GM03348 (cell line): ENCODE measurements at places on chromosomes 2 and 18.

DNA sequence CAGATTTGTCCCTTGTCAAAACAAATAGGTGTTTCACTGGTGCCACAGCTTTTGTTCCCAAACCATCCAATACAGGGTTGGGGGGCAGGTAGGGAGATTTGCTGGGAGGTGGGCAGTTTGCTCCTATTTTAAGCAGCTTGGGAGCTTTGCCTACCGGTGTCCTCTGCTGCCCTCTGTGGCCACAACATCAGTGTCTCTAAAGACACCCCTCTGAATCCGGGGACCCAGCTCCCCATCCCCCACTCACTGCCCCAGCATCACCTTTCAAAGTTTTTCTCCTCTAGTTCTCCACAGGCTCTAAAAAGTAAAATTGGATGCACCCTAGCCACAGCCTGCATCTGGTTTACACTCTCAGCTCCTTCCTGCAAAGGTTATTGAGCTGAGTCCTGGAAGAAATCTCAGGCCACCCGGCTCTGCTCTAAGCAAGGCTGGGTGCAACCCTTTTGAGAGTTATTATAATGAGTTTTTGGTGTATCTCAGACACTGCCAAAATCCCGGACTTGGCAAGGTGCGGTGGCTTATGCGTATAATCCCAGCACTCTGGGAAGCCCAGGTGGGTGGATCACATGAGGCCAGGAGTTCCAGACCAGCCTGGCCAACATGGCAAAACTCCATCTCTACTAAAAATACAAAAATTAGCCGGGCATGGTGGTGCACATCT is 2.9 kb upstream of the EPAS1 start:
- peak; percentile 48 for DNase-seq

GRCh38 chr18:46008531-46008930 is 41.4 kb upstream of the EPG5 start:
- DNase-seq, result no peak

DNA sequence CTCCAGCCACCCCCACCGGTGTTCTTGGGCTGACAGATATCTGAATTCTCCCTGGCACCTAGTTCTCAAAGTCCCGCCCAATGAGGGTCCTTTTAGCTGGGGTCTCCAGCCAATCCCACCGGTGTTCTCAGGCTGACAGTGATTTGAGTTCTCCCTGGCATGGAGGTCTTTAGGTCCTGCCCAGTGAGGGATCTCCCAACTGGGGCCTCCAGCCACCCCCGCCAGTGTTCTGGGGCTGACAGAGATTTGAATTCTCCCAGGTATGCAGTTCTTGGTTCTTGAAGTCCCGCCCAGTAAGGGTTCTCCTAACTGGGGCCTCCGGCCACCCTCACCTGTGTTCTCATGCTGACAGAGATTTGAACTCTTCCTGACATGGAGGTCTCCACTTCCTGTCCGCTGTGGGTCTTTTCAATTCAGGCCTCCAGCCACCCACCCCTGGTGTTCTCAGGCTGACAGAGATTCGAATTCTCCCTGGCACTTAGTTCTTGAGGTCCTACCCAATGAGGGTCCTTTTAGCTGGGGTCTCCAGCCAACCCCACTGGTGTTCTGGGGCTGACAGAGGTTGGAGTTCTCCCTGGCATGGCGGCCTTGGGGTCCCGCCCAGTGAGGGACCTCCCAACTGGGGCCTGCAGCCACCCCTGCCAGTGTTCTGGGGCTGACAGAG is 154.6 kb downstream of the ANKRD36 start:
- no peak for DNase-seq

DNA sequence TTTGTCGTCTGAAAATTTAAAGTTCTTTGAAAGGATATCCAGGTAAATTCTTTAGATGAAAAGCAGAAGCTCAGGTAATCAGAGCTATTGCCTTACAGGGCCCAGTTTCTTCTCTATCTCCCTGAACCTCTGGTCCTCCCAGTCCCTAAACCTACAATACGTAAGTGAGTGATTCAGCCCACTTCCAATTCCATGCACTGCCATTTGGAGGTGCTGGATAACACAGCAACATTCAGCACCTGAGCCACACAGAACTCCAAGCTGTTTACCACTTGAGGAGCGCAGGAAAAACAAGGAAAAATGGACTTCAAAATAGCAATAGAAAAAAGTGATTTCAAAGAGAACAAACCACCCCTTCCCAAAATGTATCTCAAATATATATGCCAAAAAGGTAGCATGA is 105.0 kb upstream of the DNAJC10 start:
- DNase-seq, result no peak

DNA sequence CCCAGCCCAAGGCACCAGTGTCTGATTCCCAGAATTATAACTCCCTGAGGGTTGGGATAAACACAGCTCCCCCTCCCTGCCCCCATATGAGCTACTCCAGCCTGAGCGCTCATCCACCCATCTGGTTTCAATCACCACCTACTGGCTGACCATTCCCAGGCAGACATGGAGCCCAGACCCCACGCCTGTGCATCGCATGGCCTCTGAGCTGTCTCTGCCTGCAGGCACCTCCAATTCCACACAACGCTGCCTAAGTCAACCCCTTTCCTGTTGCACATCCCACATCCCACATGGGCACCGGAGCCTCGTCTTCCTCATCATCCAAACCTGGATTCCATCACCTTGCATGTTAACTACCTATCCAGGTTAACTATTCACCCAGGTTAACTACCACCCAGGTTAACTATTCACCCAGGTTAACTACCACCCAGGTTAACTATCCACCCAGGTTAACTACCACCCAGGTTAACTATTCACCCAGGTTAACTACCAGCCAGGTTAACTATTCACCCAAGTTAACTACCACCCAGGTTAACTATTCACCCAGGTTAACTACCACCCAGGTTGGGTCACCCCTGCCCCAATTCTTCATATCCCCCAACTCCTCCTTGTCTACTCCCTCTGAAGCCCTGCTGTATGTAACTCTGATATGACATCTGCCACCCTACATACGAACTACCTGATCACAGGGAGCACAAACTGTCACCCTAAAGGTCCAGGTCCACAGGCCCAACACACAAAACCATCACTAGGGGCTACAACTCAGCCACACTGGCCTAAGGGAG is 47.8 kb downstream of the TEX51 start:
- no peak for DNase-seq

DNA sequence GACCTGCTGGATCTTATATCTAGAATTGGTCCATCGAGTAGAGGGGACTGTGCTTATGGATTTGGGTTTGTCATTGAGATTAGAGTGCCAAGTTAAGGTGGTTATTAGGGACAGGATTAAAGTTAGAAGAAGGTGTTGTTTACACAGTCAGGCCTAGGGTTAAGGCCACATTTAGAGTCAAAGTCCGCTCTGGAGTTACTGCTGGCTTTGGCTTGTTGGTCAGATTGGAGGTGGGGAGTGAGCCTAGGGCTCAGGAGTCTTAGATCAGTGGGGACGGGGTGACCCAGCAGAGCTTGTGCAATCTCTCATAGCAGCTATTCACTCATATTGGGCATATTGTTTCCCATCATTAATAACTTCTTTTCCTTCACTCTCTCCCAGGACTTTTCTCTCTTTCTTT is 13.5 kb upstream of the EPAS1 start:
- no peak for DNase-seq

DNA sequence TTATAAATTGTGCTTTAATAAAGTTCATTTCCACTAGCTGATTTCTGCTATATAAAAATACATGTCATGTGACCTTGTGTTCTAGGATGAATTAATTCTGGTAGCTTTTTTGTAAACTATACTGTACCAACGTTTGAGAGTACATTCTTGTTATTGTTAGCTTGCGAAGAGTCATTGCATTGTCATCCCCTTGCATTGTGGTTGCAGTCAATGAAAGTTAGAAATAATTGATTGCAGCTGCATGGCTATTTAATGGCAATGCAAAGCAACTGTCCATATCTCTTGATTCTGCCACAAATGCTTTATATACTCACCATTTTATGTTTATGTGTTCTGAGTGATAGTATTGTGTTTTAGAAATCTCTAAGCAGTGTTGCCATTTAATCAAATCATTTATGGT is 91.6 kb downstream of the ZNF407 start:
- DNase-seq, result peak; percentile 36

- DNase-seq, result no peak
Measured at GRCh38 chr2:64489081-64489751, 34.9 kb upstream of the AFTPH start.

- DNase-seq, result no peak
Measured at GRCh38 chr2:215365184-215365658, 53.4 kb downstream of the ATIC start.

GRCh38 chr2:43531251-43531650 is 64.6 kb downstream of the THADA start:
- no peak for DNase-seq

DNA sequence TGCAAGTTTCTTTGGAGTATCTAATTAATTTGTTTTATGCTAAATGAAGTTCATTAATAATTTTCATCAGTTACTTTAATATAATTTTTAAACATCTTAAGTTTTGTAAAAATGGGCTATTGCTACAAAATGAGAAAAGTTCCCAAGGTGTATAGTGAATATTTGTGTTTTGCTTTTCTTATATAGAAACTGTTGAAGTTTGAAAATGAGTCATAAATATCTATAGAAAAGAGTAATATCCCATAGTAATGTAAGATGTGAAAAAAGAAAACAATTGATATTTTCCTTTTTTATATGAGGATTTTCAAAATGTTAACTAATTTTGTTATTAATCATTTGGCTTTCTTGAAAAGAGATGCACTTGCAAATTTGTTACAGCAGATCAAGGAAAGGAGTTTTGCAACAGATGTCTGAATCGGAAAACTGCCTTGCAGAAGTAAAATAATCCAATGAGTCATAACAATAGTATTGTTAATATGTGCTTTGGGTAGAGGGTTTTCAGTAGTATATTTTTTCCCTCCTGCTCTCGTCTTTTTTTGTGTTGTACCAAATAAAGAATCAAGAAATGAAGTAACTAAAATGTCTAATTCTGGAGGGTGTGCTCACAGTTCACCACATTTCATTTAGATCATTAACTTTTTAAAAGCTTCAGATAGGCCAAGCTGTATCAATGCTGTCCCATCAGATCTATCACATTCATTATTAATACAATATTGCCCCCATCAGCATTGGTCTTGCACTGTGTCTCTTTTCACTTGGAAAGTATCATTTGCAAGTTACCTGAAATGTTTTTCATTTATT is 15.5 kb downstream of the DUSP19 start:
- DNase-seq, result peak; percentile 66

GRCh38 chr2:105005181-105005951 is 32.5 kb upstream of the MRPS9 start:
- no peak for DNase-seq

DNA sequence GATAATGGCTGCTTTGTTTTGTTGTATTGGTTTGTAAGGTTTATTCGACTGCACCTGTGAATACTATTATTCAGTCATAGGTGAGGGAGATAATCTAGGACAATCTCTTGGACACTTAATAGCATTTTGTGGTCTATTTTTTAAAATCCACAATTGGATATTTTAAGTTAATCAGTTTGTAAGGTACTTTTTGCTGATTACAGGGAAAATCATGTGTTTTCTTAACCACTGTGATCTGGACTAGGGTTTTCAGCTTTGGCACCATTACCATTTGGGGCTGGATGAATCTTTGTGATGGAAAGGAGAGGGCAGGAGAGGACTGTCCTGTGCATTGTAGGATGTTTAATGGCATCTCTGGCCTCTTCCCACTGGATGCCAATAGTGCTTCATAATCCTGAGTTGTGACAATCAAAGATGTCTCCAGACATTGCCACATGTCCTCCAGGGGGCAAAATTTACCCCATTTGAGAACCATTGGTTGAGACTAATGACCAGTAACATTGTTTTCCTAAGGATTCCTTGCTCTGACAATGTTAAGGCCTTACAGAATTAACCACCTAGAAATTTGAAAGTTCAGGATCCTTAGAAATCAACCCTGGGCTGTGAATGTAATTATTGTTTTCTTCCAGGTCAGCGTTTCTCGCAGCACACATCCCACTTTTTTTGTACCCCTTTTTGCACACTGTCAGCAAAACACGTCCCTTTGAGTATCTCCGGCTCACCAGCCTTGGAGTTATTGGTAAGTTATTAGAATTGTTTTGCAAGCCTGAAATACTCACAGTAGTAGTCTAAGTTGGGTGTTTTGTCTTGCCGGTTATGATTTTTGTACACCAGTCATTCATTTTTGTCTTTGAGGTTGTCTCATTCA is 15.6 kb downstream of the CNOT9 start:
- DNase-seq, result no peak

DNA sequence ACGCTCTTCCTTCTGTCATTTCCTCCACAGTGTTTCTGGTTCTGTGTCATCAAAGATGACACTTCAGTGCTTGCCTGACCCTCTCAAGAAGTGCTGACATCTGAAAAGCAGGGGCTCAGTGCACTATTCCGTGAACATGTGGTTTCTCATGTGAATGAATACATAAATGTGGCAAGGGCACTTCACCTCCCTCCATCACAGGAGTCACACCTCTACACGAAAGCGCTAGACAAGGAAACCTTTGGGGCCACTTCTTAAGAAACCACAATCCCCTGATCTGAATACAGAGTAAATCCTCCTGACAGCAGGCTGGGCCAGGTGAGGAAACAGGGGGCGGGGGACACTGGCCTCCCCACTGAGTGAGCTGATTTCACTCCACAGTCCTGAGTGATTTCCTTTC is 145.8 kb upstream of the ACAA2 start:
- no peak for DNase-seq

GRCh38 chr2:227248876-227249275 is 76.2 kb upstream of the MFF start:
- no peak for DNase-seq

- DNase-seq, result no peak
Measured at GRCh38 chr2:143823876-143824275, 694.7 kb downstream of the ARHGAP15 start.

DNA sequence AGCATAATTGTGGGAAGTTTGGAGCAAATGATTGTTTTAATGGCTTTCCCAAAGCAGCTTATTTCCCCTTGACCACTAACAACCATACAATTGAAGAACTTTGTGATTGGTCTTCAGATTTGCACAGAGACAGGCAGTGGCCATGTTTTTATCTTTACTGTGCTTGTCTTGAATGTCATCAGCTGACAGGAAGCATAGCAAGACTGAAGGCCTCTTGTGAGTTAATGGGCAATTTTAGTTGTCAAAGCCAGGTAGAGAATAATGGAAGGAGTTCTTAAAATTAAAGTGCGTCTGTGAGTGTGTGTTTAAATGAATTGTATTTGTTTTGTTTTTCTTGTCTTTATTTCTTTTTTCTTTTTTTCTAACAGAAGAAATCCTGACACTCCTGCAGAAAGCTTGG is 809.9 kb downstream of the TSN start:
- DNase-seq, result no peak

GRCh38 chr2:233210843-233211547 is 40.5 kb upstream of the ATG16L1 start:
- DNase-seq, result peak; percentile 93

GRCh38 chr2:215277944-215278343 is 33.9 kb upstream of the ATIC start:
- no peak for DNase-seq
